ENCODE measurements at places on chromosomes 11 and 22.
A peak's percentile ranks its signal among the peaks of the same experiment; 100 is the strongest.

- H3K4me1 ChIP-seq = no peaks in the 10 kb centered on the region
- no peak overlapping the region for H3K4me3 ChIP-seq
- no peak overlapping the region for H3K27ac ChIP-seq
- H3K36me3 ChIP-seq = no peaks in the 10 kb centered on the region
- no peaks in the 10 kb centered on the region for H3K27me3 ChIP-seq
Measured at GRCh38 chr11:104653407-104653806, 244.9 kb downstream of the CASP12 start.

GRCh38 chr22:46060292-46061123, 83.5 kb upstream of the WNT7B start:
- no peaks in the 10 kb centered on the region for H3K27me3 ChIP-seq
- no peak for DNase-seq
- no peak overlapping the region for H3K4me3 ChIP-seq
- peaks cover 12% of the 10 kb centered on the region for H3K36me3 ChIP-seq

- peaks cover 18% of the 10 kb centered on the region for H3K4me1 ChIP-seq
- no peak for DNase-seq
- no peaks in the 10 kb centered on the region for H3K27me3 ChIP-seq
- H3K36me3 ChIP-seq = no peaks in the 10 kb centered on the region
Measured at GRCh38 chr11:47388697-47389576, 10.6 kb upstream of the SPI1 start.

DNA sequence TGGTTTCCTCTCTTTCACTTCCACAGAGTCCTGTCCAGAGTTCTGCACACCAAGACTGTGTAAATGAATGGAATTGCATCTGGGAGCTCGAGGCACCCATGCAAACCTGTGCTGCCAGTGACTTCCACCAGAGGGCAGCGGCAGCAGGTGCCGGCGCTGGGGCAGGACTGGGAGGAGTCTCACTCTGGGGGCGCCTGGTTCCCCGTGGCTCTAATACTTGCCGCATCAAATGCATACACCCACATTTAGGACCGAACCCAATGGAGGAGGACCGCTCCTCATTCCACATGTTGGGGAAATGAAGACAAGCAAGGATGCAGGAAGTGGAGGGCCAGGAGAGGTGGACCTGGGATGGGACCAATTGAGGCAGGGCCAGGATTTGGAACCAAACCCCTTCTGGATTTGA, 1.1 kb upstream of the CD6 start:
- peaks cover 1% of the 10 kb centered on the region for H3K4me1 ChIP-seq
- peak; percentile 39 for DNase-seq
- H3K27me3 ChIP-seq = peaks cover 16% of the 10 kb centered on the region
- H3K36me3 ChIP-seq = no peaks in the 10 kb centered on the region

DNA sequence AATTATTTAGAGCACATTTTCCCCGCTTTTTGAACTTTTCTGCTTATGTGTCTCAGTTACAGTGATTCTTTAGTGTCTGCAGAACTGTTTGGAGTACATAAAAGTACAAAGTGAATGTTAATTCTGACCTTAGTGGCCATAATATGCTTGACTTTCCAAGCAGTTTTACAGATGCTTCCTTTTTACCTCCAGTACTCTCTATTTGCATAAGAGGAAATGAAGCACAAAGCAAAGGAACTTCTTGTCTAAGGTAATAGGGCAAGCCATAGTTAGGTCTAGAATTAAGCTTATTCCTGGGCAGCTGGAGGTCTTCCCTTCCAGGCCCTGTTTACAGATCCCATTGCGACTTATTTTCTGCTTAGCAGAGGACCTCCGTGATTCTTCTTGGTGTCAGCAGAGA, 3.6 kb downstream of the GTPBP1 start:
- no peak for DNase-seq
- H3K4me3 ChIP-seq = no peak overlapping the region
- no peak overlapping the region for H3K27ac ChIP-seq
- H3K27me3 ChIP-seq = no peaks in the 10 kb centered on the region
- H3K36me3 ChIP-seq = peaks cover 3% of the 10 kb centered on the region

- DNase-seq = peak; percentile 50
- H3K4me1 ChIP-seq = peaks cover 4% of the 10 kb centered on the region
- H3K4me3 ChIP-seq = no peak overlapping the region
- no peaks in the 10 kb centered on the region for H3K36me3 ChIP-seq
- no peak overlapping the region for H3K27ac ChIP-seq
Measured at GRCh38 chr11:101442936-101443521, 140.8 kb downstream of the TRPC6 start.

DNA sequence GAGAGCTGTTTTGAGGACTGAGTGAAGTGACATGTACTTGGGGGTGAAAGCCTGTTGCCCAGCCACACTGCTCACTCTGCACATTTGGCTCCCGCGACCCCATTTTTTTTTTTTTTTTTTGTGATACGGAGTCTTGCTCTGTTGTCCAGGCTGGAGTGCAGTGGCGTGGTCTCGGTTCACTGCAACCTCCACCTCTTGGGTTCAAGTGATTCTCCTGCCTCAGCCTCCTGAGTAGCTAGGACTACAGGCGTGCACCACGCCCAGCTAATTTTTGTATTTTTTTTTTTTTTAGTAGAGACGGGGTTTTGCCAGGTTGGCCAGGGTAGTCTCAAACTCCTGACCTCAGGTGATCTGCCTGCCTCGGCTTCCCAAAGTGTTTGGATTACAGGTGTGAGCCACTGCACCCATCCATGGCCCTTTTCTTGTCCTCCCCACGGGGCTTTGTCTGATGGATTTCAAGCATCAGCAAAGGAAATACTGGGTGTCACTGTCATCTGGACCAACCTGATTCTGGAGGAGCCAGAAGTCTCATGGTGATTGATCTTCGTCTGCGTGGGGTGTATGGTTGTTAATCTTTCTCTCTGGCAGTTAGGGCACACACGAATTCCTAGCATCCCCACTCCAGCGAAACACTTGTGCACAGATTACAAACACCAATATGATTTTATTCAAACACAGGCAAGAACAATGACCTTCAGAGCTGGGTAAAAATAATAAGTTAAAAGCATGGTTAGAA, 3.4 kb upstream of the UCP3 start:
- peaks cover 62% of the 10 kb centered on the region for H3K36me3 ChIP-seq
- no peak overlapping the region for H3K4me3 ChIP-seq
- no peak for DNase-seq
- H3K4me1 ChIP-seq = peaks cover 1% of the 10 kb centered on the region

DNA sequence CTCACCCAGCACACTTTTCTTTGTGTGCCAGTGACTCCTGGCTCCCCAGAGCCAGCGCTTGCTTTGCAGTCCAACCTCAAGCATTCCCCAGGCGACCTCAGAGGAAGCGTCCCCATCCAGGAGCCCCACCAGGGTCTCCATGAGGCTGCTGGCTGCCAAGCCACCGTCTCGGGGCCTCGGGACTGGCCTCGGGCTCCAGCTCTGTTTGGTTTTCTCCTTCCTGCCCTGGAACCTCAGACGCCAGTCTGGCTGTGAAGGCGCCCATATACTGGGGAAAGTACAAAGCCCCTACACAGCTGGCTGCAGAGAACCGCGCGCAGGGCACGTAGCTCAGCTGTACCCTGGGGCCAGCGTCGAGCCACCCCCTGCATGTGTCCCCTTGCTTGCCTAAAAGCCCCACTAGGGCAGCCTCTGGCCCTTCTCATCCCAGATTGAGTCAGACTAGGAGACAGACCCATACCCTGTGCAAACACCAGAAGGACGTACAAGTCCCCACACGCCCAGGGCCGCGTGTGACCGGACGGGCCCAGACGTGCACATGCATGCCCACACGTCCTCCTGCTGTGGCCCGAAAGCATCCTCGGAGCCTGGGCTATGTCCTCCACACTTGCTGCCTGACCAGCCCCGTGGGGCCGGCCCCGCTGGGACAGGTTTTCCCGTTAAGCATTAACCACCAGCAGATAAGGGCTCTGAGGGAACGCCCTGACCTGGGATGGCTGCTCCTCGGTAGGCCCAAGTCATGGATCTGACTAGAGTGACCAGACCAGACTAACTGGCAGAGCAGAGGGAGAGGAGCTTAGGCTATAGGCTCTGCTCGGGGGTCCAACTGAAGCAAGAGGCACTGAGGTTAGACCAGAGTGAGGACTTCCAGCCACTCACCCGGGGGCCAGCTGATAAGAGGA, 4.2 kb upstream of the SYT8 start:
- H3K27me3 ChIP-seq = peaks cover 58% of the 10 kb centered on the region
- DNase-seq = no peak
- H3K4me3 ChIP-seq = no peak overlapping the region
- H3K4me1 ChIP-seq = peaks cover 84% of the 10 kb centered on the region
- H3K36me3 ChIP-seq = no peaks in the 10 kb centered on the region

- peaks cover 36% of the 10 kb centered on the region for H3K27me3 ChIP-seq
- DNase-seq = no peak
- no peak overlapping the region for H3K27ac ChIP-seq
- H3K36me3 ChIP-seq = no peaks in the 10 kb centered on the region
Measured at GRCh38 chr11:19111809-19112208, 5.2 kb upstream of the ZDHHC13 start.

Measured in mesenchymal stem cell (in vitro differentiated cells and primary cell).